Stimulated activated naive CD8-positive, alpha-beta T cell treated with anti-CD3 and anti-CD28 coated beads, Interleukin-15, amount 100 ng/mL, for 72 hours (primary cell): ENCODE measurements at places on chromosomes 7 and 10.

DNA sequence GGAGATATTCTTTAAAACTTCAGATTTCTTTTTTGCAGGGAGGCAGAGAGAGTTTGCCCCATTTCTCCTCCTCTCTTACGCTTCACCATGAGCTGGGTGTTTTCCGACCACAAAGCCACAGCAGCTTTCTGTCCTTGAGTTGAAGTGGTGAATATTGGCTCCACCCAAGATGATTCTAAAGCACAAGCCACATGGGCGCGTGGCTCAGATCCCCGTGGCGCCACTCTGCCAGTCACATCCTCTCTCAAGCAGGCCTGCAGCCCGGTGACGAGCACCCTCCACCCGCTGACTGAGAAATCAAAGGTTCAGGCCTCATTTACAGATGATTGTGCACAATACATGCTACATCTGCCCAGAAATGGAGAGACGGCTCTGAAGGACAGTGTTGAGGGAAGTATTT is 27.6 kb upstream of the RNF32 start:
- DNase-seq = peak; percentile 71

- DNase-seq = no peak
These were observed 109.6 kb upstream of the SEM1 start for GRCh38 chr7:96819111-96819700.

GRCh38 chr10:69624245-69624786 is 5.7 kb upstream of the FAM241B start:
- no peak for DNase-seq

GRCh38 chr10:10821926-10822325 is 195.7 kb upstream of the CELF2 start:
- no peak for DNase-seq

DNA sequence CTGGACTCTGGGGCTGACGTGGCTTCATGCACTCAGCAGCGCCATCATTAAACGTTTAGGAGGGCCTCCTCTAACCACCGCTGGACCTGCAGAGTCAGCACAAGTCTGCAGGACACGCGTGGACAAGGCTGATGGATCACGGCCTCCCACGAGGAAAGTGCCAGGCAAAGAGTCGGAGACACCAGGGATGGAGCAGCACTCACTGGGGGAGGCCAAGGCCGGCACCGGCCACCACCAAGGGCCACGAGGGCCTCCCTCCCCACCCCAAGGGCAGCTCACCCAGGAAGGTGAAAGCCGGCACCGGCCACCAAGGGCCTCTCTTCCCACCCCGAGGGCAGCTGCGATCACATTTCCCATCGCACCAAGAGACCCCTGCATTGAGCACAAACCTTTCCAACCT is 91.5 kb downstream of the DIP2C start:
- no peak for DNase-seq

- DNase-seq = no peak
These were observed 123.8 kb downstream of the PTEN start for GRCh38 chr10:87987206-87987605.

- DNase-seq = no peak
These were observed 1.8 kb upstream of the OPN1SW start for GRCh38 chr7:128777156-128778123.

DNA sequence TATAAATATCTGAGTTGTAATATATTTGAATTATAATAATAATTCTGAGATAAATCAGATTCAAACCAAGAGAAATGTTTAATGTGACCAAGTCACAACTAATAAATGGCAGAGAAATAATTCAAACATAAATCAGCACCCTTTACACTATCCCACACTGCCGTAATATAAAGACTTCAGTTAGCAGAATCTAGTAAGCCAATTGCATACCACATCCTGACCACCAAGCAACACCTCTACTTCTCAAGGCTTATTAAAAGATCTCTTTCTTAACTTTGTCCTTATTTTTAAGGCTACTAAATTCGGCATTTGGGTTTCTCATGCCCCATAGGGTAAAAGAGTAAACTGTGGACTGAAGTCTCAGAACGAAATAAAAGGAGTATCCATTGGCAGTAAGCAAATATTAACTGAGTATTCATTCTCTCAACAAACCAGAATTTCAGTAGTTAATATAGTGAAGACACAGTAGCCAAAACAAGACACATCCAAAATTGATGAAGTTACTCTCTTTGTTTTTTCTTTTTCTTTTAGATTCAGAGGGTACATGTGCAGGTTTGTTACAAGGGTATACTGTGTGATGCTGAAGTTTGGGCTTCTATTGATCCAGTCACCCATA is 14.8 kb downstream of the ACBD5 start:
- DNase-seq = no peak

- DNase-seq = no peak
These were observed 6.0 kb downstream of the PDLIM1 start for GRCh38 chr10:95284807-95285206.

GRCh38 chr7:40526951-40527715 is 392.3 kb downstream of the SUGCT start:
- no peak for DNase-seq

DNA sequence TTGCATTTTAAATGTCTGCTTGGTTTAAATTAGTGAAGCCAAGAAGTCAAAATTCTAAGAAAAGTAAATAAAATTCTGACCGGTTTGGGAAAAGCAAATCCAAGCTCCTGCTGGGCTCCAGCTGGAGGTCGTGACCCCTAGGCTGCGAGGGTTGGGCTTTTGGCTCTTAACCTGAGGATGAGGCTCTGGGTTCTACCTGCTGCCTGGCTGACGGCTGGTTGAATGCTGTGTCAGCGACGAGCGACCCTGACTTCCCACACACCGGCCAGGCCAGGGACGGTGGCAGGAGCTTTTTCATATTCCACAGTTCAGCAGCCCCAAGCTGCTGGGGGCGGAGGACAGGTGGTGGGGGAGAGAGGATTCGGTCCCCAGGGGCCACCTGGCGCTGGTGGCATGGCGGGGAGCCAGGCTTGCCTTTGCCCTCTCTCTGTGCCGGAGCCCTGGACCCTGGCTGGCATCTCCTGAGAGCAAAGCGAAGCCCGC is 843 bp upstream of the PLPP4 start:
- DNase-seq = no peak

DNA sequence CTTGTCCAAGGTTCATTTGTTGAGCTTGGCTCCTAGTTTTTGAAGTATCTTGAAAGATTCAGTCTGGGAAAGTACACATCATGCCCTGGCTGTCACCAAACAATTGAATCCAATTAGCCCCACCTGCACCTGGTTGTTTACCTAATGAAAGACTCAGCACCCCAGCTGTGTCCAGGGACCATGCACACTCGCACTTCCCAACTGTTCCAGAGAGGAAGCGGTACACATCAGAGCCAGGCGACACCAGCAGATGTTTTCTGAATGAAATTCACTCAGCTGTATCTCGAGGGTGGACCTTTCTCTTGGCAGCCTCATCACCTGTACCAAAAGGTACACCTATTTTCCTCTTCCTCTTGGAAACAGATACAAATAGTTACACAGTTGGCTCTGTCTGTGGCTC is 216.4 kb upstream of the LRGUK start:
- DNase-seq = no peak

DNA sequence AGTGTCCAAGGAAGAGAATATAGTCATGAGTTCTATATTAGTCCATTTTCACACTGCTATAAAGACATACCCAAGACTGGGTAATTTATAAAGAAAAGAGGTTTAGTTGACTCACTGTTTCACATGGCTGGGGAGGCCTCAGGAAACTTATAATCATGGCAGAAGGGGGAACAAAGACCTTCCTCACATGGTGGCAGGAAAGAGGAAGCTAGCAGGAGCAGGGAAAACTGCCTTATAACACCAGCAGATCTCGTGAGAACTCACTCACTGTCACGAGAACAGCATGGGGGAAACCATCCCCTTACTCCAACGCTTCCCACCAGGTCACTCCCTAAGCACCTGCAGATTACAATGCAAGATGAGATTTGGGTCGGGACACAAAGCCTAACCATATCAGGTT is 139.0 kb upstream of the ZNF438 start:
- DNase-seq = no peak

DNA sequence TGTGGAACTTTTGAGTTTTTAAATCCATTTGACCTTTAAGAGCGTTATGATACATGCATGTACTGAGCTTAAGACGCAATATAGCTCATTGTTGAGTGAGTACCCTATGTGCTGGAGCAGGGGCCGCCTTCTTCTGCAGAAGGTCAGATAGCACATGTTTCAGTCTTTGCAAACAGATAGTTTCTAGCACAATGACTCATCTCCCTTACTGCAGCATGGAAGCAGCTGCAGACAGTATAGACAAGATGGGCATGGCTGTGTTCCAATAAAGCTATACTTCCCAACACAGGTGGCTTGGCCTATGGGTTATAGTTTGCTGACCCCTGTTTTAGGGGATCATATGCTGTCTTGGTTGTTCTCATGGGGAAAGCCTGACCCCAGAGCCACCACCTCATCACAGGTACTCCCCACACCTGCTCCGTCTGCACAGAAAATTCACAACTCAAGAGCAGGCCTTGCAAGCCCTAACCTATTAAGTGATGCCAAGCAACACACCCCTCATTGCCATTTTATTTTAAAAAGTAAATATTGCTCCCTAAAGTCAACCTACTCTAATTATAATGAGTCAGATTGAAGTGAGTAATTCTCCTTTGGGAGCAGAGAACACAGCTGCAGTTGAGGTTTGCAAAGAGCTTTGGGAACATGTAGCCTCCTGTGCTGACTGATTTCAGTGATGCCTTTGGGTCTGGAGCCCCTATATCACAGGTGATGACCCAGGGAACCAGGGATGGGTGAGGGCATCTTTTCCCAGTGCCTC is 330.1 kb downstream of the PAXIP1 start:
- no peak for DNase-seq

- DNase-seq = no peak
These were observed 13.6 kb downstream of the MICU1 start for GRCh38 chr10:72612203-72612826.

DNA sequence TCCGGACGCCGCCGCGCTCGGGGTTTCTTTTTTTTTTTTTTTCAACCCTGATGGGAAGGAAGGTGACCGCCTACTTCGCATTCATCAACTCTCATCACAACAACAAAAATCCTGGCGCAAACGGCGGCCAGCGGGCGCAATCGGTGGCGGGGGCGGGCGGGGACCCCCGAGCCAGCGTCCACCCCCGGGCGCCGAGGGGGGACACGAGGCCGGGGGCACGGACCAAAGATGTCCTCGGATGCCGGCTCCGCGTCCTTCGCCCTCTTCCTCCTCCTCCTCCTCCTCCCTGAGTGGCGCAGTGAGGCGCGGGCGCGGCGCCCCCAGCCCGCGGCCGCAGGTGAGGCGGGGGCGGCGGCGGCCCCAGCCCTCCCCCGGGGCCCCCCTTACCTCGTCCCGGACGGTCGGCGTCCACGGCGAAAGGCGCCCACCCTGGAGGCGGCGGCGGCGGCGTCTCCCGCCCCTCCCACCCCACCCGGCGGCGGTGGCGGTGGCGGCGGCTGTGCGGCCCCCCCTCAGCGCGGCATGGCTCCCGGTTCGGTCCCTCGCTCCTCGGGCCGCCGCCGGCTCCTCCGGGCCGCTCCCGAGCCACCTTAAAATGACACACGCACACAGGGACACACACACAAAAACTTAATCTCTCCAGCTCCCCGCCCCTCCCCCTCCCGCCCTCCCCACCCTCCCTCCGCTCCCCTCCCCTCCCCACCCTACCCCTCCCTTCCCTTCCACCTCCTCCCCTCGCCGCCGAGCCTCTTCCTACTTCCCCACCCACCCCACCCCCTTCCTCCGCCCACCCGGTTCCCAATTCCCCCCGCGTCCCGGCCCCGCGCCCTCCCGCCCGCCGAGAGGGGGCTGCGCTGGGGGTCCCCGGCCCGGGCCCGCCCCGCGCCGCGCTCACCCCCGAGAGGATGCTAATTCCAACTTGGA is at the start of gene CTBP2:
CTBP2 (minus strand) TSS at position 632 of the 924 bp plus-strand sequence.
- DNase-seq = no peak

DNA sequence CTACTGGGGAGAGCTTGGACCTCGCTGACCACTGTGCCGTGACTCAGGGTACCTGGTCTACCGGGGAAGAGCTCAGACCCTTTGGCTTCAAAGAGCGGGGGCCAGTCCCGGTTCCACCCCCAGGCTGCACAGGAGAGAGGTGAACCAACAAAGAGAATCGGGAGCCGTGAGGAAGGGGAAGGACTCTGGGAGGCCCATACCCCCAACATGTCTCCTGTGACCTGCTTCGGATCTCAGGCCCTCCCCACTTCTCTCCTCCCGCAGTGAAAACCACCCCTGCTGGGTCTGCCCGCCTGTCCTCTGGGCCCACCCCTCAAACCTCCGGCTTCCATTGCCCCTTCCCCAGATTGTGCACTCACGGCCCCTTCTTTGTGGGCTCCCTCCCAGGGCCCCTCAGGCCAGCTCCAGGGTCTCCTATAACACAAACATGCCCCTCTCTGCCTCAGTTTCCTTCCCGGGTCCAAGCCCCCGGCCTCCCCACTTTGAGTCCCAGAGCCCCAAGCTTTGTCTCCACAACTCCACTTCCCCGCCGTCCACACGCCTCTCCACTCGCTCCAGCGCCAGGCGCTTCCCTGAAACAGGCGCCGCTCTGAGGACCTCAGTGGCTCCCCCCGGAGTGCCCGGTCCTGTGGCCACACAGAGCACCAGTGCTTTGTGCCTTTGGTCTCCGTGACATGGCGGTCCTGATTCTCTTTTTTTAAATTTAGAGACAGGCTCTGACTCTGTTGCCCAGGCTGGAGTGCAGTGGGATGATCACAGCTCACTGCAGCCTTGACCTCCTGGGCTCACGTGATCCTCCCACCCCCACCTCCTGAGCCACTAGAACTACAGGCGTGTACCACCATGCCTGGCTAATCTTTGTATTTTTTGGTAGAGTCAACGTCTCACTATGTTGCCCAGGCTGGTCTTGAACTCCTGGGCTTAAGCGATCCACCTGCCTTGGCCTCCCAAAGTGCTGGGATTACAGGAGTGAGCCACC is 7.5 kb upstream of the INTS1 start:
- no peak for DNase-seq

- no peak for DNase-seq
These were observed 35.0 kb downstream of the GLRX3 start for GRCh38 chr10:130171196-130171595.

DNA sequence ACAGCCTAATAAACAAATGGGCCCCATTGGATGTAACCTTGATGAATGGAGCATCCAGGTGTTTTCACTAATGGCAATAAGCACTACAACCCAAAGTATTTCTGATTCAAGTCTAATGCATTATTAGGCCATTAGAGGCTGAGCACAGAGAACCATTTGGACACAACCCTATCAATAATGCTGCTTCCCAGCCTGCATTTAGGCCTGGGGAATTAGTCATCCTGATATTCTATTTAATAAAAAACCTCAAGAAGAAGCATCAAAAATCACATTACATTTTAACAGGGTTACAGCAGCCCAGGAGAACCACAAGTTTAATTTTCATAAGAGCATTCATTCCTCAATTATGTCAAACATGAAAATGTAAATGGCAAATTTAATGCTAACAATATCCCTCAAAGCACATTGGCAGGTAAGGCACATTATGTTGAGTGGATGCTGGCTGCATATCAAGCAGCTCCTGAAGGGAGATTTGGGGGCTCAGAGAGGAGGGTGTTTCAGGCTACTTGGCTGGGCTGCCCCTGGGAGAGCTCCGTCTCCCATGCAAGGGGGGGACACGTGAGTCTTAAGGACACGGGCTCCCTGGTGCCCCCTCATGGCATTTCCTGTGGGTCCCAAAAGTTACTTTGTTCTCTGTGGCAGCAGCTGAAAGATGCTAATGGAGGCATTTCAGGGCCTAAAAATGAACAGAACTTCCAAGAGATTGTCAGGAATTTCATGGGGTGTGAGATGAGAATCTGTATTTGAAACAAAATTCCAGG is 143.4 kb downstream of the HERPUD2 start:
- no peak for DNase-seq

- DNase-seq = no peak
These were observed 144.8 kb upstream of the FERD3L start for GRCh38 chr7:19290066-19290465.
